ENCODE measurements at places on chromosomes 2 and 18. TPM values are rescaled to one million over a fixed set of nuclear protein-coding genes. Genes with fewer than 3 reads are reported as not detected.

The MYL1 gene
- not detected for total RNA-seq

The REG3A gene
- not detected for total RNA-seq

The VIL1 gene
- not detected for total RNA-seq

The HOXD9 gene
- not detected for total RNA-seq

The CD28 gene
- total RNA-seq: 1.2 TPM

The ATOH8 gene
- 2.0 TPM for total RNA-seq

The ZSCAN30 gene
- 15.5 TPM for total RNA-seq

The PARD6G gene
- 9.4 TPM for total RNA-seq

The CYS1 gene
- total RNA-seq: 0.82 TPM

The KCNG2 gene
- under 0.01 TPM for total RNA-seq

The FAM124B gene
- 8.2 TPM for total RNA-seq

The TPO gene
- total RNA-seq: 0.41 TPM

The COL6A3 gene
- total RNA-seq: 12.2 TPM

The EXOC6B gene
- total RNA-seq: 232 TPM

The CNDP1 gene
- total RNA-seq: under 0.01 TPM

The ATP5MC3 gene
- 64.4 TPM for total RNA-seq

The C2orf68 gene
- 22.8 TPM for total RNA-seq

DNA sequence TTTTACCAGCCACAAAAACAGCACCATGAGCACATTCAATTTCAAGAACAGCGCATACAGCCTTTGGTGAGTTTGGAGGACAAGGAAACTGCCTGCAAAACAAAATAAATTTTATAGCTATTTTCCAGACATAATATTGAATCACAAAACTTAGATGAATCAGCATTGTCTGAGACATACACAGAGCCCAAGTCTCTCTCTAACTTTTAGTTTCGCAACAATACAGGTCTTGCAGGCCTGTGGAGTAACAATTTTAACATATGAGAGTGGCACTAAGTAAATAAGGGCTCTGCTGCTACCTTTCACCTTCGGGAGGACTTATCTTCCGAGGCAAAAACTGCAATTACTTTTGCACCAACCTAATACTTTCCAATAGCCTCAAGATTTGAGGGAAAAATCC is 56.1 kb upstream of the PEX13 start:
- DNase-seq: no peak

DNA sequence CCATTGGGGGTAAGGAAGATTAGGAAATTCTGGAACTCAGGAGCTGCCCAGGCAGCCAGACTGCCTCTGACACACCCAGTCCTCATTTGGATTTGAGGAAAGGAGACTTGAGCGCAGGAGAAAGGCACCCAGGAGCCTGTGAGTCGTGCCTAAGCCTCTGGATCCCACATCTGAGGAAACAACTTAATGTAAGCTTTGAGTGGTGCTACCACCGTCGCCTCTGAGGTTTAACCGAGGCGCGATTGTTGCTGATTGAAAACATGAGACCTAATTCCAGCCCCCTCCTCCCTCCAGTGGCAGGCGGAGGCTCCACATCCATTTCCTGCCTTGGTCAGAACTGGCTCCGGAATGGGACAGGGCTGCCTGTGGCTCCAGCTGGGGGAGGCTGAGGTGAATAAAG is 176.7 kb upstream of the PKDCC start:
- DNase-seq: no peak

GRCh38 chr18:56235071-56235470 is 403.3 kb downstream of the TXNL1 start:
- no peak for DNase-seq

DNA sequence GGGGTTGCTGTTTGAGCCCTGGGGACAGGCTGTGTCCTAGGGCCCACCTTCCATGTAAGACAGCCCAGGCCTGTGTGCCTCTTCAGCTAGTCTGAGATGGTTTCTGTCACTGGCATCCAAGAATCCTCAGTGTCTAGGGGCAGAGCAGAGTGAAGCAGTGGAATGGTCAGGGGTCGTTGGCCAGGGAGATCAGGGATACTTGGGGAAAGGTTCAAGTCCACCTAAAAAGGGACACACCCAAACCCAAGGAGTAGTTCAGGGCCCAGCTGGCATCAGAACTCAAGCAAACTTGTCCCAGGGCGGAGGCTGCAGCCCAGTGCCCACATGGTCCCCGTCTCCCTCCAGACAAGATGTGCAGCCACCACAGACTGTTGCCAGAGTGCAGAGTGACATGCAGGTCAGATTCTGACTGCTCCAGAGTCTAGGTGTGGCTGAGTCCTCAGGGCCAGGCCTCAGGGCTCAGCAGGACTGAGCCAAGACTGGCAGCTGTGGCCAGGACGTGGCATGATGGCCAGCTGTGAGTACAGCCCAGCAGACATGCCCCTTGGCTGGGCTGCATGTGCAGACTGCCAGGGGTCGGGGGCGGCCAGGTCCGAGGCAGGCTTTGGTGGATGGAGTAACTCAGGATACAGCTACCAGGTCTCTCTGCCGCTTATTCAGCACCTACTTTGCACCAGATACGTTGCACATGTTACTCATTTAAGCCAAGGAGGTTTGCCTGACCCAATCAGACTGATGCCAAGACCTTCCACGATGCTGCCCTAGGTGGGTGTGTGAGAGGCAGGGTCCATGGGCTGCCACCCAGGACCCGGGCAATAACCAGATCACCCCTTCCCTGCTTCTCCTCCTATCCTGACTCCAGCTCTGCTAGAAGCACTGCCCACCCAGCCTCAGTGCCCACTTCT is 146.6 kb downstream of the SMAD7 start:
- DNase-seq: no peak

- DNase-seq: no peak
These were observed 219.2 kb downstream of the IRS1 start for GRCh38 chr2:226580403-226580802.

- DNase-seq: no peak
These were observed 47.7 kb upstream of the RND3 start for GRCh38 chr2:150535176-150535575.

DNA sequence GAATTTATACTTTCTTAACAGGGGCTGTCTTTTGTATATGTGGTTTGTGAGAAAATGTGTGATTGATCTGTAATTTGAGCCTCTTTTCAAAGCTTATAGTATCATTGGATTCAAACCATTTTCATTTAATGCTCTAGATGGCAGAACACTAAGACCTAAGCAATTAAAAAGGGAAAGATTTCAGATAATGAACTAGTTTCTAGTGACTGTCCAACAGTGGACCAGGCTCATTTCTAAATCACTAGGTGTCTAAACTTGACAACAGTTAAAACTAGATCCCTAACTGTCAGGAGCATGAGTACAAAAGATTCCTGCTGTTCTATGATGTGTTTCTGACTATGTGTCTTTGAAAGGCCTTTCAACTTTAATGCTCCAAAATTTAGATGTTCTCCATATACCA is 54.6 kb downstream of the ANKRD44 start:
- no peak for DNase-seq

GRCh38 chr2:56184500-56185011 is 766 bp downstream of the CCDC85A start:
- DNase-seq: no peak

DNA sequence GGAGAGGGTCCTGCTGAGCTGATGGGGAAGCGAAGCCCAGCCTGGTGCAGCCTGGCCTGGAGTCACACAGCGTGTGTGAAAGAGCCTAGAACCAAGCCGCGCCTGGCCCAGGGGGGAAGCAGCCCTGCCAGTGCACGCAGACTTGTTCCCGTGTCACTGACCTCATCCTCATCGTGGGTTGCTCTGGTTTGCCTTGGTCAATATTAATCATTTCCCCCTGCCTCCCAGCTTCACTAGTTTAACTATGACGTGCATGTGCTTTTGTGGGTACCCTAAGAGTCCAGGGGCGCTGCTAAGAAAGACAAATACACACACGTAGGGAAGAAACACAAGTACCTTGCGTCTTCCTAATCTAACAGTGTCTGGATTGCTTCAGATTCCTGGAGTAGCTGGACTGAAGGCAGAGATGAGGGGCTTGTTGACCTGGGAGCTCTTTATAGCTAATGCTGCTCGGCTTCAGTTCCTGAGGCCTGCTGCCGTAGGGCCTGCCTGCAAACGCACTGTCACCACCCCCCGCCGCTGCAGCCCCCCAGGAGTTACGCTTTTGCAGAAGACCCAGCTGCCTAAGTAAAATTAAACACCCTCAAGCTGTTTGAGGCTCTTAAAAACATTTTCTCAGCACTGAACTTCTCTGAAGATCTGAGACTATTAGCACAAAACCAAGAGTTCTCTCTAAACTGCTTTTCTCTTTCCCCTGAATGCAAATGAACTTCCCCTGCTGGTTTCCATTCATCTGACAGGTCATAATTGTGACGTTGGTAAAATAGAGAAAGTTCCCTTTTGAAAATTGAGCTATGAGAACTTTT is 159.2 kb downstream of the FAM210A start:
- no peak for DNase-seq

- DNase-seq: no peak
These were observed 3.4 kb downstream of the COLEC11 start for GRCh38 chr2:3598197-3598910.

DNA sequence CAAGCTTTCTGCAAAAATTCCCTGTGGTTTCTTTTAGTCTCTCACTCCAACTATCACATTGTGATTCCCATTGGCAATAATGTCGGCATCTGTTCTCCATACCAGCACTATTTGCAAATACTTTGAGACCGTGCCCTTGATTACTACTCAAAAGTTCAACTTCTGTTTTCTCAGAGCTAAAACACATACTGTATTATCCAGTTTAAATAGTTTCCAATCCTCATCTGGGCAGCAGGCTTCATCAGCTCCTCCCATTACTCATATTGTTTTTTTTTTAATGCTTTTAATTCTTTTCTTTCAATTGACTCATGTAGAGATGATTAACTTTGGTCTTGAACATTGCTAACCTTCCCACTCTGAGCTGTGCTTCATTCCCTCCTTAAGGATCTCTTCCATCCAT is 135.8 kb downstream of the METTL8 start:
- no peak for DNase-seq

GRCh38 chr2:25411281-25411680 is 69.6 kb upstream of the DNMT3A start:
- no peak for DNase-seq

DNA sequence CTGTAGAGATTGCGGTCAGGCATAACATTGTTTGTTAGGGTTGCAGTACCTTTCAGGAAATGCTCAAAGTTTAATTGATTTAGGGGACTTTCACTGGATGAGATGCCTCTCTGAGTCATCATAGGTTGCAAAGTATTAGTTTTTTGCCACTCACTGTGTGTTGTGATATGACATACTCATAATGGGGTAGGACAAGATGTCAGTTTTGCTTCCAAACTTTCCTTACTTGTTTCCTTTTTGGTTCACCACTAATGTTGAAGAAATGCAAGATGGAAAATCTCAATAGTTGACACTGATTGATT is 35.0 kb upstream of the PTH2R start:
- no peak for DNase-seq

GRCh38 chr18:26133652-26134051 is at the start of gene PSMA8:
Gene PSMA8 (plus strand): TSS chr18:26133869. CDS start chr18:26133966, 97 bp downstream.
- no peak for DNase-seq

- no peak for DNase-seq
These were observed 156.5 kb downstream of the PTGR3 start for GRCh38 chr18:75052475-75052874.

- DNase-seq: no peak
These were observed 68.7 kb upstream of the EDAR start for GRCh38 chr2:109057686-109058085.

DNA sequence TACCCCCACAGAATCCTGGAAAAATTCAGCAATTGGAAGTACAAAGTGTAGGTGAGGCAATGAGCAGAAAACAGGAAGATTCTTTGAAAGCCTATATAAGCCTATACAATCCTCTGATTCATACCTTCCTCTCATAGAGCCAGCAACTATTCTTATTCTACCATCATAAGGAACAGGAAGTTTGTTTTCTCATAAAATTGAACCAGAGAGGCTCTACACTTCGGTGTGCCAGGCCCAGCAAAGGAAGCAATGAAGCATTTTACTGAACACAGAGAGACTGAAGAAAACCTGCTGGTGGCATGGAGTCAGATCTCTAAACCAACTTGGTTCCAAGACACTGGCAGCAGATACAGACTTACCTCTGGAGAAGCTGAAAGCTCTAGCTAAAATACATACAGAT is 18.7 kb downstream of the CASP8 start:
- no peak for DNase-seq

- no peak for DNase-seq
These were observed 44.8 kb upstream of the EHBP1 start for GRCh38 chr2:62660582-62661262.

- no peak for DNase-seq
These were observed 12.8 kb downstream of the TANK start for GRCh38 chr2:161172901-161173540.

GRCh38 chr2:102748107-102748506 is 13.7 kb upstream of the TMEM182 start:
- DNase-seq: no peak

GRCh38 chr2:37376421-37377186 is 32.2 kb downstream of the QPCT start:
- no peak for DNase-seq

- DNase-seq: no peak
These were observed 13.1 kb downstream of the METAP1D start for GRCh38 chr2:172012677-172013391.

GRCh38 chr2:158579928-158580327 is 123.2 kb downstream of the PKP4 start:
- DNase-seq: no peak
